ENCODE measurements at places on chromosomes 2 and 18. TPM values are rescaled to one million over a fixed set of nuclear protein-coding genes. Genes with fewer than 3 reads are reported as not detected.

DNA sequence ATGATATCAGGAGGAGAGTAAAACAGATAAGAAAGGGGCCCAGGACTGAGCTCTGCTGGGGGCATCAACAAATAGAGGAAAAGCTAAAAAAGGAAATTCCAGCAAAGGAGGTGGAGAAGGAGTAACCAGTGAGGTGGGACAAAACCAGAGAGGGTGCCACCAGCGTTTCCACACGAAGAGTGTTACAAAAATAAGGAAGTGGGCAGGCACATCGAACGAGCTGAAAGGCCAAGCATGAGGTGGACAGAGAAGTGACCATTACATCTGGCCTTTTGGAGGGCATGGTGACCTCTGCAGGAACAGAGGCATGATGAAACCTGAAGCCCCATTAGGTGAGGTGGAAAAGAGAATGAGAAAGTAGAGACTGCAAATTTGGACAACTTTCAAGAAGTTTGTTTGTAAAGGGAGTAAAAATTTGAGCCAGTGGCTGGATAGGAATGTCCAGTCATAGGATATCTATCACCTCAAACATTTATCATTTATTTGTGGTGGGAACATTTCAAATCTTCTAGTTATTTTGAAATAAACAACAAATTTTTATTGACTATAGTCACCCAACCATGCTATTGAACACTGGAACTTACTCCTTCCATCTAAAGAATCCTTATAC, 18.4 kb upstream of the VIT start:
- no peak for DNase-seq

DNA sequence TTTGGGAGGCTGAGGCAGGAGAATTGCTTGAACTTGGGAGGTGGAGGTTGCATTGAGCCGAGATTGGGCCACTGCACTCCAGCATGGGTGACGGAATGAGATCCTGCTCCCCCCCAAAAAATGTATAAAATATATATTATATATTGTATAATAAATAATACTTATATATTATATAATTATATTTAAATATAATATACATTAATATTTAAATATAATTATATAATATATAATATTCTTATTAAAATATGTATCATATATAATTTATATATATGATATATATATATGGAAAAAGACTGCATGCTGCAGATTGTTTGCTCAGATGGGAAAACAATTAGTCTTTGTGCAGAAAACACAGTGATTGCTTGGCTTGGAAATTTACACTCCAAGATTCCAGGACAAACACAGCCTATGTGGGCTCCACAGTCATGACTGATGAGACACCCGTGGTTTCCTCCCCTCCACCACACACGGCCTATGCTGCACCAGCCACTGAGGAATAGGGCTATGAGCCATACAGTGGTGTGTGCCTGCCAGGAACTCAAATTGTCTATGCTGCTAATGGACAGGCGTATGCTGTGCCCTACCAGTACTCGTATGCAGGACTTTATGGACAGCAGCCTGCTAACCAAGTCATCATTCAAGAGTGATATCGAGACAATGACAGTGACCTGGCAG, 30.0 kb downstream of the PMAIP1 start:
- DNase-seq: no peak

GRCh38 chr18:12589448-12589847, 68.5 kb downstream of the SPIRE1 start:
- no peak for DNase-seq

- DNase-seq: peak; percentile 56
These were observed 118.2 kb upstream of the SEC11C start for GRCh38 chr18:59021500-59021899.

GRCh38 chr2:206978746-206979145, 39.4 kb downstream of the CPO start:
- peak; percentile 86 for DNase-seq

DNA sequence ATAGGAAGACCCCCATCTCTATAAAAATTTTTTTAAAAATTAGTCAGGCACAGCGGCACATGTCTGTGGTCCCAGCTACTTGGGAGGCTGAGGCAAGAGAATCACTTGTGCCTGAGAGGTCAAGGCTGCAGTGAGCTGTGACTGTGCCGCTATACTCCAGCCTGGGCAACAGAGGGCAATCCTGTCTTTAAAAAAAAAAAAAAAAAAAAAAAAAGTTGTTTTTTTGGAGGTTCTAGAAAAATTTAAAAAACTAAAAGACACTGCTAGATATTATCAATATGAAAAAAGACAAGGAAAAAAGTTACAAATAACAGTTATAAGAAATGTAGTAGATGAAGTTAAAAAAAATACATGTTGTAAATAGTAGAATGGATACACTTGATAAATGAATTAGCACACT, 56.1 kb upstream of the C2orf15 start:
- DNase-seq: peak; percentile 4

GRCh38 chr2:16154501-16155280, 214.3 kb downstream of the MYCN start:
- no peak for DNase-seq

DNA sequence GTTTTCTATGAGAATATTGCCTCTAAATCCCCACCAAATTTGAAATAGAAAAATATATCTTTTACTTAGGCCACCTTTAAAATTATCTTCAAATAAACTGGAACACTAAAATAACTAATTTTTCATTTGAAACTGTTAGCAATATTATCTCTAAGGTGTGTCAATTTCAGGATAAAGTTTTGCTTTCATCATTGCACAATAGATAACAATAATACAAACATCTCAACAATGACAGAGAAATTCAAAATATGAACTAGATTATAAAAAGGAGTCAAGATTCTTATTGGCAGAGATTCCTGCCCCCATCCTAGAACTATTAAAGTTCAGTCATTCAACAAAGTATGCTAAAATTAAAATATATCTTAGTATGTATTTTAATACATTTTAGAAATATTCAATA, 117.9 kb downstream of the SCN9A start:
- DNase-seq: no peak

- no peak for DNase-seq
These were observed 14.8 kb upstream of the STEAP3 start for GRCh38 chr2:119208791-119209203.

DNA sequence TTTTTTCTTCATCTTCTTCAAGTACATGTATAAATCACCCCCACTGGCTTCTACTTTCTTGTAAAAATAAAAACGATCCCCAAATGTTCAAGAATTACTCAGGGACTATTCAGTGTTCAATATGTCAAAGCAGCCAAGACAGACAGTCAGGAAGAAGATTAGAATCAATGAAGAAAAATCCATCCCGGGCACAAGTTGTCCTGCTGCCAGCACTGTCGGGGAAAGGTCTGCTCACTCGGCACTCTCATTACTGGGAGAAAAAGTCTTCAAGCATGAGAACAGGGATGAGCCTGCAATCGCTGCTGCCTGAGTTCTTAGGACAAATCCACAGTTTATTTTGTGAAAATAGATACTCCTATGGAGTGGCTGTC, 482.8 kb upstream of the KLHL29 start:
- DNase-seq: no peak

DNA sequence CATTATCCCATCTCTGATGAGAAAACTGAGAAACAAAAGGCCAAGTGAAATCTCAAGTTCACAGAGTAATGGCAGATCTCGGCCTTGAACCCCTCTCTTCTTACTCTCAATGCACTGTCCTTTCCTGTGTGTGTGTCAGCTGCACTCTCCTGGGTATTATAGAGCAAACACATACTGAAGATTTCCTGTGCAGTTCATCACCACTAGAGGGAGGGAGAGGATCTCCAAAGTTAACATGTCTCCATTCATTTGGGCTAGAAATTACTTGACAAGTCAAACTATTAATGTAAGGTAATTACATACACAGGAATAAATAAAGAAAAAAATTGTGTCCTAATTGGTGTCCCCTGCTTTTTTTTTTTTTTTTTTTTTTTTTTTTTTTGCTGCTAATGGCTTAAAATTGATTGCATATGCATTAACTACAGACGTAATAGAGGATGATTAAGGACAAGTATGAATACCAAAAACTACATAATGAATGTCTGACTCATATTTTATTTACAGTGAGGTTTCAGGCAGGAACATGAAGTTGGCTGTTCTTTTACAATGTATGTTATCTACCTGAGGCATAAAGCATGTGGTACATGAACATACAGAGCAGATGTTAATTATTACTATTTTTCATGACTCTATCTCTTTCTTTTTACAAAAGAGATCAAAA, 269.2 kb downstream of the NYAP2 start:
- peak; percentile 73 for DNase-seq

DNA sequence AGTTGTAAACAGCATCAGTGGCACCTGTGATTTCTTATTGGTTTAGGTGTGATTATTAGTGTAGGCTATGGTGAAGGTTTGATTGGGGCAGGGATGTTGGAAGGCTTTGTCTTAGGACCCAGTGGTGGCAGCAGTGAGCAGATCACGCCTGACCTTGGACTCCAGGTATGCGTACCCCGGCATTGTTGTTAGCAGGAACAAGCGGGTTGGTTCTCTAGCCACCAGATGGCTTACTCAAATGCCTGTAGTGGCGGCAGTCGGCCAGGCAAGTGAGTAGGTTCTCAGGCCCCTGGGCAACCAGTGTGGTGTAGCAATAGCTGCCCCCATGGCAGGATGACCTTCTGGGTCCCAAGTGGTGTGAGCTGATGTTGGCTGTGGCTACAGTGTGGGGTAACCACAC, 558.3 kb downstream of the KCNJ3 start:
- no peak for DNase-seq

GRCh38 chr2:210517264-210517663, 39.1 kb upstream of the CPS1 start:
- no peak for DNase-seq

DNA sequence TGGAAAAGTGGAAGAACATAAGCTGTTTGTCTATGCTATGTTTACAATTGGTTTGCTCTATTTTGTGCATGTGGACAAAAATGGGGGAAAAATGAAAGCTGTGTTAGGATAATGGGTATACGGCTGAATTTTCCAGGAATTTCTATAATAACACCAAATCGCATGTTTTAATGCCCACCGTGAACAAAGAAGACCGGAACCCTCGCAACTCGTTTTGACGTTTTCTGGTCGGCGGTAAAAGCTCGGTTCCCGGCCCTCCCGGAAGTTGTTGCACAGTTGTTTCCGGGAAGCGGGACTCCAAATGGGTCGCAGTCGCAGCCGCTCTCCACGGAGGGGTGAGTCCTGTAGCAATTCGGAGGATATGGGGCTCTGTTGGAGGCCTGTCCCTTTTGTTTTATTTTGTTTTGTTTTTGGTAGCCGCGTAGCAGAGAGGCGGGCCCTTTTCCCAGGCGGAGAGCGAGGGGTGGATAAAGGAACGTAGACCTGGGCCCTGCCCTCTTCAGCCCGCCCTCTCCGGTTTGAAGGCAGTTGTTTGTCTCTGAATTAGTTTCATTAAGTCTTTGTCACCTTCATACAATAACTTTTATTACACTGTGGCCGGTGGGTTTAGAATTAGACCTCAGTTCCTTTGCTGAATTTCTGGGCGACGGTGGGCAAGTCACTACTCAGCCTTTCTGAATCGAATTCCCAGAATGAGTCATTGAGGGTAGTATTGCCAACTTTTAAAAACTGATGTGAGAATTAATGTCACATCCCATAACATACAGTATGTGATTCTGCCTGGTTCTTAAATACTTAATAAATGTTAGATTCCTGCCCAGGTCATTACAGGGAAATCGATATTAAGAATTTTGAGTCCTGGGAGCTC, at the start of gene SNRNP27:
Gene SNRNP27, plus strand, starts transcription at position 273 of the 868 bp plus-strand sequence. Its CDS starts 29 bp downstream, at position 302.
- DNase-seq: peak; percentile 93

DNA sequence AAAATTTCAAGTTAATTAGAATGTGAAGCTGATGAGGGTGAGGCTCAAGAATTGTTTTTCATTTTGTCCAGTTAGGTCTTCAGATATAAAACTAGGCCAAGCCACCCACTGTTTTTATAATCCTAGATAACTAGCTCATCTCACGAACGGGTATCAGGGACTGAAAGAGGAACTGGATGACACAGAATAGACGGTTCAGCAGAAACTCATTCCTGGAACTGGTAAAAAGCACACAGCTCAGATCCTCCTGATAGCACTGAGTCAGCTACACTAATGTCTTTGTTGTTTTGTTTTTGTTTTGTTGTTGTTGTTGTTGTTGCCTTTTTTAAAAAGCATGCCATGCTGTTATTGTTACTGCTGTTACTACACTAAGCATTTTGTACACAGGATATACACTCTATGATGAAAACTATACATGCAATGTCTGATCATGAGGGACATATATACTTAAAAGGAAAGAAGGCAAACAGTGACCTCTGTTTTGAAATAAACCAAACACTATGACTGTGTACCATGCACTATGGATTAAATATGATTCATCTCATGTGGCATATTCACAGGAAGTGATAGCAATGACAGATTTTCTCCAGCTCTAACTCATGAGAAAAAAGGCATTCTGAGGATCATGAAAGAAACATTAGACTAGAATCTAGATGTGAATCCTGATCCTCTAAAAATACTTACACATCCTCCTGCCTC, 437.6 kb downstream of the NCKAP5 start:
- peak; percentile 19 for DNase-seq

DNA sequence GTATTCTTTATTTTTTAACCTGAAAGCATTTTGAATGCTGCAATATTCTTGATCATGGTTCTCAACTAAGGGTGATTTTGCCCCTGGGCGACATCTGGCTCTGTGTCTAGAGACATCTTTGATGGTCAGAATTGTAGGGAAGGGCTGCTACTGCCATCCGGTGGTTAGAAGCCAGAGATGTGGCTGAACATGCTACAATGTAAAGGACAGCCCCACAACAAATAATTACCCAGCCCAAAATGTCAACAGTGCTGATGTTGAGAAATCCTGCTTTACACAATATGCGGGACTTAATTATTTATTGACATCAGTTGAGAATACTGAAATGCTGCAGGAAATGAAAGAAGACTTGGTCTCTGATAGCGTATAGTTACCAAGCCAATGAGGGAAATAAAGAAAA, 37.5 kb upstream of the SERPINB2 start:
- no peak for DNase-seq

DNA sequence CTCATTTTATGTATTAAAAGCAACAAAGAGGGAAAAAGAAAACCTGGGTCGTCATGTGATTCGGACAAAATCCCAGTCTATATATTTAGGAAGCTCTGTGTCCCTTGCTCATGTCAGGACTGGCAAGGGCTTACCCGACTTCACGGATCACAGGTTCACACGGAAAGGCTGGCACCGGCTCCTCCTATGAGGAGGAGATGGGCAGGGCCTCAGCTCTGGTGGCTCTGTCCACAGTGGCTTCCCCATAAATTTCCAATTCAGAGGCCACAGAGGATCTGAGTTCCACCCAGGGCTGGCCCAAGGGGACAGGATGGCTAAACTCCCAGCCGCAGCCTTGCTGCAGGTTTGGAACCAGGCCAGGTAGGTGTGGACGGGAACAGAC, 186.8 kb downstream of the BCL2 start:
- no peak for DNase-seq

GRCh38 chr18:57804557-57804956, 1.4 kb upstream of the ATP8B1 start:
- DNase-seq: no peak

- no peak for DNase-seq
These were observed 170.5 kb downstream of the TGIF1 start for GRCh38 chr18:3620146-3621119.

- no peak for DNase-seq
These were observed 31.5 kb downstream of the TRABD2A start for GRCh38 chr2:84849271-84849952.

Gene DLGAP1
- total RNA-seq: 2.8 TPM

Gene COLEC12
- total RNA-seq: 65.5 TPM

Gene LIPG
- 6.3 TPM for total RNA-seq

Gene ADD2
- total RNA-seq: 0.98 TPM

Gene CCL20
- total RNA-seq: 0.27 TPM

Gene SMIM21
- not detected for total RNA-seq

Gene POTEI
- total RNA-seq: not detected

Gene HRH4
- total RNA-seq: 0.09 TPM

Gene SLC1A4
- 13.6 TPM for total RNA-seq

Gene CMPK2
- total RNA-seq: 3.2 TPM

Gene ANO7
- total RNA-seq: 0.35 TPM

Gene CRYBA2
- not detected for total RNA-seq

Gene SERPINB12
- 0.62 TPM for total RNA-seq

Gene LHCGR
- total RNA-seq: 0.44 TPM
